ENCODE measurements at places on chromosomes 4 and X. TPM values are rescaled to one million over a fixed set of nuclear protein-coding genes. Genes with fewer than 3 reads are reported as not detected.

- H3K27me3 ChIP-seq, result peaks cover 3% of the 10 kb centered on the region
- H3K27ac ChIP-seq, result no peak overlapping the region
- peaks cover 2% of the 10 kb centered on the region for H3K4me1 ChIP-seq
- H3K4me3 ChIP-seq, result no peak overlapping the region
- peaks cover 3% of the 10 kb centered on the region for H3K36me3 ChIP-seq
These were observed 25.6 kb downstream of the ELF4 start for GRCh38 chrX:130084631-130085237.

- no peak for DNase-seq
- H3K36me3 ChIP-seq, result peaks cover 23% of the 10 kb centered on the region
- H3K4me1 ChIP-seq, result peaks cover 13% of the 10 kb centered on the region
- H3K4me3 ChIP-seq, result no peak overlapping the region
- H3K27ac ChIP-seq, result peak overlapping the region; percentile 79
- no peaks in the 10 kb centered on the region for H3K27me3 ChIP-seq
These were observed 37.9 kb downstream of the RBBP7 start for GRCh38 chrX:16832301-16832700.

- DNase-seq, result no peak
- H3K36me3 ChIP-seq, result peaks cover 8% of the 10 kb centered on the region
- no peaks in the 10 kb centered on the region for H3K4me1 ChIP-seq
- no peak overlapping the region for H3K4me3 ChIP-seq
These were observed 156.7 kb downstream of the ATP10D start for GRCh38 chr4:47641755-47642154.

DNA sequence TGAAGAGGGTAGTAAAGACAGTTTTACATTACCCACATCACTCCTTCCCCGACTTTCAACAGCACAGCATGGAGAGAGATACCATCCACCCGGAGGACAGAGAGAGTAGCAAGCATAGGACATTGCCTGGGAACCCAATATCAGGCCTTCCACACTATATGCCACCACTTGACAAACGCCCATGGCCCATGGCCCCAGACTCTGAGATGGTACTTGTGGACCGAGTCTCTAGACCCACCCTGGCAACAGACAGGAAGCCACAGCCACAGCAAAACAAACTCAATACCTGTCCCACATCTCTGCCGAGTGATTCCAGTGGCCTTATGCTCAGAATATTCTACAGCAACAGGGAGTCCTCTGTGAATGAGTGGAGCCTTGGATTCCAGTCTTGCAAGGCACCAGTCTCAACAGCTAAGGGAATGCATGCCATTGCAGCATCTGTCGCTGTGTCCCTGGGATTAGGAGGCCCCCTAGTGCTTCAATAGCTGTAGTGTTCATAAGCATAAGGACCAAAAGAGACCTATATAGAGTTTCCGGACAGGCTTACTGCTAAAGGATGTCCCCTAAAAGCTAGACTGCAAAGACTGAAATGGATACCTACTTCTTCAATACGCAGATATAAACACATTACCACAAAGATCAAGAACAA lies 14.7 kb upstream of the CT55 start:
- H3K4me3 ChIP-seq, result no peak overlapping the region
- no peak for DNase-seq
- H3K36me3 ChIP-seq, result no peaks in the 10 kb centered on the region
- no peaks in the 10 kb centered on the region for H3K4me1 ChIP-seq
- H3K27ac ChIP-seq, result no peak overlapping the region

Gene GABRB1
- 1.6 TPM for total RNA-seq

GRCh38 chr4:188783606-188784160 lies 644.4 kb downstream of the TRIML1 start:
- no peaks in the 10 kb centered on the region for H3K36me3 ChIP-seq
- H3K27ac ChIP-seq, result no peak overlapping the region
- DNase-seq, result no peak
- H3K4me3 ChIP-seq, result no peak overlapping the region
- H3K4me1 ChIP-seq, result no peaks in the 10 kb centered on the region

Gene AWAT2
- not detected for total RNA-seq

DNA sequence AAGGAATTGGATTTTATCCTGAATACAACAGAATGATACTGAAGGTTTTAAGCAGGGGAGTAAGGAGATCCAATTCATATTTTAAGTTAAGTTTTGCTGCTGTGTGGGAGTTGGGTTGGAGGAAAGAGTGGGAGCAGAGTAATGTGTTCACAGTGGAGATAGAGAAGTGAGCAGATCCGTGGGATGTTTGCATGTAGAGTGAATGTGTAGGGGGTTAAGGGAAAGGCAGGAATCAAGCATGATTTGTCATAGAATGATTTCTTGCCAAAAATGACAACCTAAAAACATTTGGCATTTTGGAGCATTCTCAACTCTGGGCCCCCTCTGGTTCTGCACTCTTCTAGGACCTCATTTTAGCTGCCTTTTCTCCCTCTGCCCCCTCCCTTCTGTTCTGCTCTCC lies 76.6 kb downstream of the ARHGAP10 start:
- H3K27ac ChIP-seq, result no peak overlapping the region
- H3K27me3 ChIP-seq, result peaks cover 4% of the 10 kb centered on the region
- H3K4me3 ChIP-seq, result no peak overlapping the region
- H3K36me3 ChIP-seq, result no peaks in the 10 kb centered on the region

DNA sequence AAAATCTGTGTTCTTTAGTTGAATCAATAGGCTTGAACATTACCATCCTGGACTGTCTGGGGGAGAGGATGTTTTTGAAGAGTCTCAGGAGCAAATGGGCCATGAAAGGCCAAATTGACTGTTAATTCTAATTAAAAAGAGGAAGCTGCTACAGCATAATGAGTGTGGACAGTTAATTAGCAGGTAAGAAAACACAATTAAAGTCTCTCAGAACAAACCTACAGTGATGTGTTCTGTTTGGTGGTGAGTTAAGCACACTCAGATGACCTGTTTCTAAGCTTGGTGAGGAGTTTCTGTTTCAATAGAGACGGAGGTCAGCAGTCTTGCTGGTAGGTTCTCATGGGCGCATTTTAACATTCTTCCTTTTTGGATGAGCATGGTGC lies 68.1 kb downstream of the DRD5 start:
- no peak for DNase-seq
- no peak overlapping the region for H3K4me3 ChIP-seq
- no peak overlapping the region for H3K27ac ChIP-seq
- H3K36me3 ChIP-seq, result no peaks in the 10 kb centered on the region

- peaks cover 6% of the 10 kb centered on the region for H3K4me1 ChIP-seq
- peaks cover 4% of the 10 kb centered on the region for H3K36me3 ChIP-seq
- no peaks in the 10 kb centered on the region for H3K27me3 ChIP-seq
These were observed 15.3 kb upstream of the HPRT1 start for GRCh38 chrX:134444681-134445080.

DNA sequence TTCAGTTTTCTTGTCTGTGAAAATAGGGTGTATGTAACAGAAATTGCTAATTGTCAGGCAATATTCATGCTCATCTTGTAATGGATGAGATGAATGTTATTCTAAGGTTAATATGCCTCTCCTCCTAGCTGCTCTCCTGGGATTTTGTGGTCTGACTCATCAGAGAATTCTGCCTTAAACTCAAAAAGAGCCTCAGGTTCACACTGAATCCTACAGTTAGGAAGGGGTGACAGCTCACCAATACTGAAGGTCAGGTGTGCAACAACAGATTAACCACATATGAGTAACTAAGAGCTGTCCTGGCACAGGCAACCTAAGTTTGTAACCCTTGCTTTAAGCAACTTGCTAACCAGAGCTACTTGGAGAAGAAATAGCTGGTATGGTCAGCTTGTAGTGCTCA lies 197.7 kb downstream of the SPATA18 start:
- no peak overlapping the region for H3K27ac ChIP-seq
- peaks cover 4% of the 10 kb centered on the region for H3K4me1 ChIP-seq
- H3K27me3 ChIP-seq, result no peaks in the 10 kb centered on the region
- no peaks in the 10 kb centered on the region for H3K36me3 ChIP-seq
- DNase-seq, result no peak

DNA sequence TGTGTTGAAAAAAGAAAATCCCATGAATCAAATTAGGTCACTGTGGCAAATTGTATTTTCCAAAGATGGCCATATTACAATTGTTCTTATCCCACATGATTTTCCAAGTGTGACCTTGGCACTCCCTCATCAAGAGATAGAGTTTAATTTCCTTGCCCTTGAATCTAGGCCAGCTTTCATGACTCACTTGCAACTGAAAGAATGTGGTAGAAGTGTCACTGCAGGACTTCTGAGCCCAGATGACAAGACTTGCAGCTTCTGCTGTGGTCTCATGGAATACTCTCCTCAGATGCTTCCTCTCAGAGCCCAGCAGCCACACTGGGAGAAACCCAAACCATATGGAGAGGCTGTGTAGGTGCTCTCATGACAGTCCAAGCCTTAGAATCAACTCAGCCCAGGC lies 139.0 kb downstream of the ADAMTS3 start:
- H3K27me3 ChIP-seq, result no peaks in the 10 kb centered on the region
- no peaks in the 10 kb centered on the region for H3K4me1 ChIP-seq
- no peak for DNase-seq
- H3K27ac ChIP-seq, result no peak overlapping the region
- H3K36me3 ChIP-seq, result no peaks in the 10 kb centered on the region

DNA sequence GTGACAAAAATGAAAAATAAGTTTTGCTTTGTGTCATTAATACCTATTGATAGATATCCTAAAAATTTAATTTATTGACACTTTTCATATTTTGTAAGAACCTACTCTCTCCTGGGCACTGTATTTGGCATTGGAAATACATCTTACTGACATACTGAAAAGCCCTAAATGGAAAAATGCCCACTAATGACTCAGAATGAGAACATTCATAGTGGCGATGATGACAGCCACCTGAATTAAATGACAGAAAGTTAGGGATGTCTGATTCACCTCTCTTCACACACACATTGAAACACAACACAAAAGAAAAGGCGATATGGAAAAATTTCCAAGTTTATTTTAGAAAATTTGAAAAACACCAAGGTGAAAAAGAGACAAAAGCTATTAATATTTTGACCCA lies 992.3 kb downstream of the STPG2 start:
- no peak for DNase-seq
- H3K4me3 ChIP-seq, result no peak overlapping the region
- no peak overlapping the region for H3K27ac ChIP-seq
- H3K4me1 ChIP-seq, result peaks cover 2% of the 10 kb centered on the region
- H3K27me3 ChIP-seq, result no peaks in the 10 kb centered on the region

Gene ATP1B4
- not detected for total RNA-seq

Gene ASB12
- total RNA-seq, result 0.22 TPM

DNA sequence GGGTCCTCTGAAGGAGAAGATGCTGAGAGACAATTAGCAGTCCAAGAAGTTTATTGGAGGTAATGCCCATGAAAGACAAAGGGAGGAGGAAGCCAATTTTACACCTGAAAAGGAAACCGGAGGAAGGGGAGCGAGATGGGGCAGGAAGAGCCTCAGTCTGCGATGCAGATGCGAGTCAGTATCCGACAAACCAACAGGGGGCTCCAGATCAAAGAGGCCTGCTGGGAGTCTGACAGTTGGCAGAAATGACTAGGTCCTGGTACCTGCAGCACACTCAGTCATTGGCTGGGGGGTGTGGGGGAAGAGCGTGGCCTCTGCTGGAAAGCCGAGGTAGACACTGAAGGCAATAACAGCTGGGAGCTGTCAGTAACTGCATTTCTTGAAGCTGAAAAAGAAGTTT lies 231.1 kb upstream of the CENPE start:
- H3K36me3 ChIP-seq, result no peaks in the 10 kb centered on the region
- no peak overlapping the region for H3K4me3 ChIP-seq
- no peaks in the 10 kb centered on the region for H3K27me3 ChIP-seq
- no peak for DNase-seq
- H3K4me1 ChIP-seq, result peaks cover 3% of the 10 kb centered on the region

DNA sequence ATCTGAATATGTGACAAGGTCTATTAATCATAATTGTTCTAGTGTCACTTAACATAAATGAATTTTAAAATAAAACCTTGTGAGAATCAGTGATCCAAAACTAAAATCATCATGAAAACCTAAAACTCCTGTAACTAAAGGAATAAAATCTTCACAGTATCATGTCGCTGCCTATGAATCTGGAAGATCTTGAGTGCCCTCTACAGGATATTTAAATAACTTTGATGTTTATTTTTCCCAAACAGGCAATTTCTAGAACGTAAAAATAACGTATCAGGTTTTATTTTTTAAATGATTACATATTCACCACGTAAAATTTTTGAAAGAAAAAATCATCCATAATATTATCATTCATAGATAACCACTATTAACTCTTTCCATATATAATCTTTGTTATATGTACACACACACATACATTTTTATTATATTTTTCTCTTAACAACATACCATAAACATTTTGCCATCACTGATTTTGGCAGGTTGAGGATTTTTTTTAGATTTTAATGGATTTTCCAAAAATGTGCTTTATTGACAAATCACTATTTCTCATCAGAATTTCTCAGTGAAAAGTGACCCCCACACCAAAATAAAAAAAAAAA lies 79.6 kb downstream of the COMMD8 start:
- H3K27ac ChIP-seq, result no peak overlapping the region
- no peak overlapping the region for H3K4me3 ChIP-seq
- H3K4me1 ChIP-seq, result no peaks in the 10 kb centered on the region
- no peaks in the 10 kb centered on the region for H3K36me3 ChIP-seq

DNA sequence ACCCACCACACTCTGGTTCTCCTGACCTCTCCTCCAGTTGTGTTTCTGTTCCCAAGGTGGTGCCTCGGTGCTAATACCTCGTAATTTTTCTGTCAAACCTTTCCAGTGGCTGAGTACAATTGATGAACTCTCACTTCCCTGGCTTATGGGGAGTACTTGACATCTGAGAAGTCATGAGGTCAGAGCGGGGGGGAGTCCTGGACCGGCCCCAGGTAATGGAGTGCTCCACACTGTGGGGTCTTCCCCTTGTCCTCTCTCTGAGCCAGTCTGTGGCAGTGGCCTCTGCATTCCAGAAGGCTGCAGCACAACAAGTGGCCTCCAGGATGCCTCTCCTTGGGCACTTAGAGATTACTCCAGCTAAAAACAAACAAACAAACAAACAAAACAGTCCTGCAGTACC lies 122.5 kb upstream of the TRIM2 start:
- peaks cover 10% of the 10 kb centered on the region for H3K27me3 ChIP-seq
- no peak for DNase-seq
- H3K4me1 ChIP-seq, result peaks cover 12% of the 10 kb centered on the region
- no peak overlapping the region for H3K27ac ChIP-seq
- no peak overlapping the region for H3K4me3 ChIP-seq
- no peaks in the 10 kb centered on the region for H3K36me3 ChIP-seq

DNA sequence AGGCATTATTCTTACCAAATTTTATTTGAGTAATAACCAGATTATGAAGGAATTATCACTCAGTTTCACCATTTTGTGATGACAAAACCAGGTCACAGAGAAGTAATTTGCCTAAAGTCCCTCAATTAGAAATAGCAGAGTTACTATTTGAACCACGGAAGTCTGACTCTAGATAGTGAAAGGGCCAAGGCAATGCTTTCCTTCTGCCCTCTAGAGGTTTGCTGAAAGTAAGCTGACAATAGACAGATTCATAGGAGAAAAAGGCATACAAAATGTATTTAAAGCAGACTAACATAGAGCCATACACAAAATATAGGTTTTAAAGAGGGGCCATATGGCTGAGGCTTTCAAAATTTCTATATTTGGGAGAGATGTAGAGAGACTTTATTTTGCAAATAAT lies 43.1 kb downstream of the CXXC4 start:
- H3K27me3 ChIP-seq, result no peaks in the 10 kb centered on the region
- no peak for DNase-seq
- H3K27ac ChIP-seq, result no peak overlapping the region
- no peaks in the 10 kb centered on the region for H3K36me3 ChIP-seq

GRCh38 chr4:94127707-94128328 lies 79.8 kb upstream of the SMARCAD1 start:
- DNase-seq, result no peak
- H3K4me1 ChIP-seq, result peaks cover 9% of the 10 kb centered on the region
- no peak overlapping the region for H3K4me3 ChIP-seq
- H3K27me3 ChIP-seq, result no peaks in the 10 kb centered on the region
- H3K27ac ChIP-seq, result no peak overlapping the region

Gene EVC2
- total RNA-seq, result 14.1 TPM
